Posterior vena cava (tissue), 2 donors: ENCODE measurements at places on chromosomes 2 and 18. TPM values are rescaled to one million over a fixed set of nuclear protein-coding genes. Genes with fewer than 3 reads are reported as not detected.

GRCh38 chr18:79405781-79406575 is 10.2 kb downstream of the NFATC1 start:
- DNase-seq: peak; percentile 93

DNA sequence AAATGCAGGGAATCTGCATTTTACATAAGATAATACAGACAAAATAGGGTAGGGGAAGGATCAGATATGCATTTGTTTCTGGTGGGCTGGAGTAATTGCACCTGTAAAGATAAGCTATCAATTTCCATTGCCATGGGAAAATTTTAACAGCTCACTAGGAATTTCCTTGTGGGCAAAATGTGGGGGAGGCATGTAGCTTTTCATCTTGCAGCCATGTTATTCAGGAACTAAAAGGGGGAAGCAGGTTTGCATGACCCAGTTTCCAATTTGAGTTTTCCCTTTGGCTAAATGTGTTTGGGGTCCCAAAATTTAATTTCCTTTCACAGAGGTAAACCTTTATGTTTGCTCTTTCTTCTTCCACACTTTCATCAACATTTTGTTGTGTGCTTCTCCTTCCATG is 624.4 kb downstream of the NYAP2 start:
- DNase-seq: no peak

DNA sequence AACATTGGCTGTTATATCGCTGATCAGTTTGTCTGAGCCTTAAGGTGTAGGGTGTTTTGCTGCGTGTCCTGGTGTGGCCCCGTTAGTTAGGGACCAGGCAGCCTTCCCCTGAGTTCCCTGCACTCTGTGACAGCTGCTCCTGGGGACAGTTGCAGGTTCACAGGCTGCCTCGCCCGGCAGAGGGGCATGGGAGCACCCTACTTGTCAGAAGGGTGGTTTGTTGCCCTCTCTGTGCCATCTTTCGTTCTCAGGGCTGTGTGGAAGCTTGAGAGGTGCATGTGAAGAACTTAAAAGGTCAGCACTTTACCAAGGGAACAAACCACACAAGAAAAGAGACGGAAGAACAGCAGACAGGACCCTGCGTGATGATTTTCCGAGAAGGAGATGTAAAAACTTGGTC is 159.6 kb downstream of the LDLRAD4 start:
- DNase-seq: no peak

DNA sequence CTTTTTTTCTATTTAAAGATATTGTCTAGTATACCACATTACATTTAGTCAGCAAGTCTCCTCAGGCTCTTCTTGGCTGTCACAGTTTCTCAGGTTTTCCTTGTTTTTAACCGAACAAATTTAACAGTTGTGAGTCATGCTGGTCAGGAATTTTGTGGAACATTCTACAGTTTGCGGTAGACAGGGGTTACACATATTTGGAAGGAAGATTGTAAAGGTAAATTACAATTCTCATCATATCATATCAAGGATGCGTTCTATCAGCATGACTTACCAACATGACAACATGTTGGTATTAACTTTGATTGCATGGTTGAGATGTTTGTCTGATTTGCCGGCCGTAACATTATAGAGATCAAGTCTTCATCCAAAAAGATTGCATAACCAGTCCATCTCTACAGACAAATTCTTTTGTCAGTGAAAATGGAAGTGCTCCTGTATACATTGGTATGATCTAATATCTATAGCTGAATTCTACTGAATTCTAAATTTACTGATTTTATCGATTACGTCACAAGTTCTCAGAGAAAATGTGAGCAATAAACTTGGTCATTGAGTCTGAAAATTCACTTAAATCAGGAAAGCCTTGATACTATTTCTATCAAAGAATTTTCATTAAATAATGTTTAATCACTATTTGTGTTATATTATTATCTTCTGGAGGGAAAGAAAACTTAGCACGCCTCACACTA is 664.4 kb upstream of the SLC8A1 start:
- no peak for DNase-seq

DNA sequence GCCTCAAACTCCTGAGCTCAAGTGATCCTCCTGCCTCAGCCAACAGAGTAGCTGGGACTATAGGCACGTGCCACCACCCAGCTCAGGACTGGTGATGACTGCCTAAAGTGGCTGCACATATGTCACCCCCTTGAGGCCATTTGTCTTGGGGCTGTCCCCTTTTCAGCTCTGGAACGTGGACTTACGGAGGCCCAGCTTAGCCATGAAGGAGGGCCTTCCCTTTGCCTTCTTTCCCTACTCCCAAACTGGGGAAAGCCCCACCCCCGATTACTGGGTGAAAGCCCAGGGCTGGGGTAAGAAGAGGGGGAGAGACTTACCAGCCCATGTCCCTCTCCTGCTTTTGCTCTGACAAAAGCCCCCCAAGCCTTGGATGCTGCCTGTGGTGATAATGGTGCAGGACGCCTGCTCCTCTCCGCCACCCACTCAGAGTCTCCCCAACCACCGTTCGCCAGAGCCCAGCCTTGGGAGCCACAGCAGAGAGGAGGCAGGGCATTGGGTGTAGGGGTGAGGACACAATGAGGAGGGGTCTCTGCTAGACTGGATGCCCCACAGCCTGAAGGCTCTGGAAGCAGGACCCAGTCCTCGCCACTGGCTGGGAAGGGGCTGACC is 2.5 kb upstream of the DUSP2 start:
- peak; percentile 62 for DNase-seq

GRCh38 chr18:44759925-44760342 is 79.2 kb downstream of the SETBP1 start:
- no peak for DNase-seq

- no peak for DNase-seq
Observed at GRCh38 chr2:203869223-203870042, 1.9 kb downstream of the CTLA4 start.

GRCh38 chr2:102033031-102033749 is 41.4 kb downstream of the IL1R2 start:
- no peak for DNase-seq

DNA sequence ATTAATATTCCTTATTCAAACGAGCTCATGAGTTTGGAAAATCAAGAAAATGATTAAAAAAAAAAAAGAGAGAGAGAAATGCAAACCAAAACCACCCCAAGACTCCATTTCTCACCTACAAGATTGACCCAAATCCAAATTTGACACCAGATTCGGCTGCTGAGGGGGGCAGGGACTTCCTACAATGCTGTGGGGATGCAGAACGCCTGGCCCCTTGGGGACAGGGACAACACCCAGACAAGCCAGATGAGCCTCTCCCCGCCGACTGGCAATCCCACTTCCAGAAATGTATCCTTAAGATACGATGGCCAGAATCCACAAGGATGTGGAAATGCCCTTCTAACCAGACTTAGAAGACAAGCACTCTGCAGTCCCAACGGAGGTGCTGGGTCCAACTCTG is 20.7 kb downstream of the BOK start:
- peak; percentile 26 for DNase-seq

DNA sequence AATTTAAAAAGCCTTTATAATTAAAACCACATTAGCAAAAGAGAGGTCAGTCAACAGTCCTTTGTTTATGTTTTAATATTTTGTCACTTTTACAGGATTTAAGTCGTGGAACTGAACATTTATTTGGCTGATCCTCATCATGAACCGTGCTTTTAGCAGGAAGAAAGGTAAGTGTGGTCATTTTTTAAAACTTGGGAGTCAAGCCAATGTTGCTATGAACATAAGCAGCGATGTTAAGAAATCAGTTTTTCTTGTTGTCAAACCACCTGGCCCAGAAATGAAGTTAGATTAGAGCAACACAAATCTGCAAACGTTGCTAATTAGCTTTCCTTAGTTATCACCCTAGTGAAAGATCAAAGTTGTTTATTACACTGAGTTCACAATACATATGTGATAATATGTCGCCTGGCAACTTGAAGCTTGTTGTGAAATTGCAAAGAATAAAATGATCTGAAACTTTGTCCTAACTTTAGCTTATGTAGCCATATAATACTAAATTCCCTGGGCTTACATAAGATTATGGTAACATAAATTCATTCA is 186.0 kb downstream of the GULP1 start:
- DNase-seq: no peak

DNA sequence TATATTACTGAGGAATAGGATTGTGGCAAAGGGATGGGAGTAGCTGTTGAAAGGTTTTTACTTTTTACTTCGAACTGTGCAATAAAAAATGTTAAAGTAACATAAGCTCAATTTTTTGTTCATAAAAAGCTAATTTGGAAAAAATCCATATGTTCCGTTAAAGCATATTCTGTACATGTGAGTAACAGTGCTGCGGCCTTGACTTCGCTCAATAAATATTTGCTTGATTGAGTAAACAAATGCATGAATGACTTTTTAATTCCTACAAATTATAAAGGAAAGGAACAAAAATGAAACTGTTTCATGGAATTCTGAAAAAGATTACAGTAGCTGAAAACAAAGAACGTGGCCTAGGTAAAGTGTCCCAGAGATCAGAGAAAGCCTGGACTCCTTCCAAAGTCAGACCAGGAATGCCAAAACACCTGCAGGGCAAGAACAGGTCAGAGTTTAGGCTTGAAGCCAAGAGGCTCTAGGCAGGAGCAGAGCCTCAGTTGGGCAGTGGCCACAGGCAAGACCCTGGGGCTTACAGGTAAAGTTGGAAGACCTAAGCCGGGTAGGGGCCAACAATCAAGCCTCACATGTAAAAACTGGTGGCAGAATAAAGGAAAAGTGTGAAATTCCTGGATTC is 44.3 kb upstream of the FIGN start:
- DNase-seq: no peak

DNA sequence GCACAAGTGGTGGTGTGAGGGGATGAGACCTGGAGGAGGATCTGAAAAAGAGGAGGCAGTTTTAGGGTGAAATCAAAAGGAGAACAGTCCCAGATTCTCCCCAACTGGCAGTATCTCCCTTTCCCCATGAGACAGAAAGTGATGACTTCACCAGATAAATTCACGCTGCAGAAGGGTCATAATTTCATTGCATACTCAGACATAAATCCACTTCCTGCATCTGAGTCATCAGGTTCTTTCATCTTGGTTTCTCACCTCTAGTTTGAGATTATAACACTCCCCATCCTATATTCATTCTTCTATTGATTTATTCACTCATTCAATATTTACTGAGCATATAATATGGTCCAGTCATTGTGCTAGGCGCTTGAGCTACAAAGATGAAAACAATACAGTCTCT is 64.7 kb downstream of the CCDC148 start:
- no peak for DNase-seq

TEX51 gene
- total RNA-seq: not detected

TGFA gene
- total RNA-seq: 0.71 TPM

RAPGEF4 gene
- 4.5 TPM for total RNA-seq

UGT1A3 gene
- not detected for total RNA-seq

EFEMP1 gene
- 327 TPM for total RNA-seq

CPO gene
- total RNA-seq: 0.32 TPM

CYRIA gene
- total RNA-seq: 23.5 TPM

LIMS4 gene
- total RNA-seq: 8.2 TPM
